Stimulated activated CD8-positive, alpha-beta memory T cell treated with anti-CD3 and anti-CD28 coated beads, Interleukin-2, amount 100 ng/mL, for 48 hours (primary cell): ENCODE measurements at places on chromosomes 11 and 22.

GRCh38 chr11:74238243-74238642 is 67.2 kb downstream of the PPME1 start:
- DNase-seq: no peak

DNA sequence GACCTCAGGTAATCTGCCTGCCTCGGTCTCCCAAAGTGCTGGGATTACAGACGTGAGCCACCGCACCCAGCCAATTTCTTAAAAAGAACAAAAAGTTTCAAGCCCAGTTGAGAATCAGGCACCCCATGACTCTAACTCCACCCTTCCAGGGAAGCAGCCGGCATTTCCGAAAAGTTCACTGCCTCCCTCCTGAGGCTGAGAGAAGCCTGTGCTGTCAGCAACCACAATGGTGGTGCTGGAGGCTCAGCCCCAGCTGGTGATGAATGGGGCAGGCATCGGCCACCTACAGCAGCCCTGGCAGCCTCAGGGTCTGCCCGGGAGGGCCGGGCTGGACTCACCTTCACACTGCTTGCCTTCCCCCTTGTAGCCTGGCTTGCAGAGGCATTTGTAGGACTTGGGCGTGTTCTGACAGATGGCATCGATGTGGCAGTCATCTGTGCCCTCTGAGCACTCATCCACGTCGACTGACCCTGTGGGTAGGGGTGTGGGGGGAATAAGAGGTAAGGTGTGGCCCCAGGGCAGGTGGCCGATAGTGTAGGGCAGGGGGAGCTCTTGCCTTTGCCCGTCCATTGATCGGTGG is 4.3 kb downstream of the SCUBE1 start:
- no peak for DNase-seq

- no peak for DNase-seq
These were observed 15.9 kb downstream of the MED15 start for GRCh38 chr22:20523086-20523983.

- no peak for DNase-seq
These were observed 41.8 kb upstream of the BARX2 start for GRCh38 chr11:129333873-129334272.

DNA sequence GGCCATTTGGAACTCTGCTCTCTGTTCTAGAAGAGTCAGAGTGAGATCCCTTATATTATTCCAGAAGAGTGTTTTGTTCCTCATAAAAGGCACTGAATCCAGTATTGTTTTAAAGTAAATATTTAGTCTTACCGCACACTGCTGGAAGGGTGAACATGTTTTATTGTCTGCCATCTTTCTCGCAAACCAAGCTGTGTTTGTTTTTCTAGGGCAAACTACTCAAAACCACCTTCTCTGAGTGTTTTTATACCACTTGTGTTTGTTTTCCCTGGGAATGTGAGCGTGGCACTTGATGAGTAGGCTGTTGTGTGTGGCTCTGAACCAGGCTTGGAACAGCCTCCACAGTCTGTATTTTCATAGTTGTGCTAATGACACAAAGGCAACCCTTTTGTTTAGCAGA is 89.8 kb downstream of the DBX1 start:
- no peak for DNase-seq

DNA sequence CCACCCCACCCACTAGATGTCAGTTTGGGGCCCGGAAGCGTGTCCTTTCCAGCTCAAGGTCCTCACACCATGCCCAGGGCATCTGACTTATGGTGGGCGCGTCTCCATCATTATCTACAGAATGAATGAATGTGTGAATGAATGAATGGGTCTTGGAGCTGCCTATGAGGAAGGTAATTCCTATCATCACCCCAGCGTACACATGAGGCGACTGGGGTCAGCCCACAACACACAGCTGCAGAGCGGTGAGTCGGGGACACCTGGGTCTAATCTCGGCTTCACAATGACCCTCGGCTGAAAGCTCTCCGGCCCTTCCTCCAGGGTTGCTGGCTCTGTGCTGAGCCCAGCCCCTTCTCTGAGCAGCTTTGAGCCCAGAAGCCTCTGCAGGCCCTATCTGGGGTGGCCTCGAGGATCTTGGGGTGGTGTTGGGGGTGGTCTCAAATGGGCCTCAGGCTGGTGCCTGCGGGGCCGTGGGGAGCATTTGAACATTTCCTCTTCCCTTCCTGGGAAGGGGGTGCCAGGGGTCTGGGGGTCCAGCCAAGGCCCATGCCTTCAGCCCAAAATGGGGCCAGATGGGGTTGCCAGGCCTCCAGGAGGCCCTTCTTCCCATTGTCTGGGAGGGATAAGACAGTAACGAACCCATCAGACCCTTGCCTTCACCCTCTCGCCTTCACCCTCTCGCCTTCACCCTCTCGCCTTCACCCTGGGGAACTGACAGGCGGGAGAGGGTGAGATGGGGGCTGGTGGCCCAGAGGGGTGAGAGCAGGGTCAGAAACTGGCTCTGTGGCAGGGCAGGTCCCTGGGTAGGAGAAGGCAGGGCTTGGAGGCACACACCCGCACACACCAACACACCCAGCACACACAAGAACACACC is 82.4 kb downstream of the MYEOV start:
- DNase-seq: no peak

DNA sequence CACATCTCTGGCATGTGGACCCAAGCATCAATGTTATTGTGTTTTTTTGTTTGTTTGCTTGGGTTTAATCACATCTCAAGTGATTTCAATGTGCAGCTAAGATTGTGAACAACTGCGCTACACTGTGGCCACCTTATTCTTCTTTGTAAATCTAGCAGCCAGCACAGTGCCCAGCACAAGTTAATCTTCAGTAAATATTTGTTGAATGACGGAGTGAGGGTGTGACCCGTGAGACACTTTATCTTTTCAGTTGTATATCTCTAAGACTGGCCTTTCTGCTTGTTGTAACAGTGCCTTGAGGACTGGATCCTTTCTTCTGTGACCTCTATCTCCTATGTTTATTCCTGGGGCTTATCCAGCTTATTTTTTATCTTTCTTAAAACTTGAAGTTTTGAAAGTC is 21.4 kb upstream of the AMOTL1 start:
- no peak for DNase-seq

DNA sequence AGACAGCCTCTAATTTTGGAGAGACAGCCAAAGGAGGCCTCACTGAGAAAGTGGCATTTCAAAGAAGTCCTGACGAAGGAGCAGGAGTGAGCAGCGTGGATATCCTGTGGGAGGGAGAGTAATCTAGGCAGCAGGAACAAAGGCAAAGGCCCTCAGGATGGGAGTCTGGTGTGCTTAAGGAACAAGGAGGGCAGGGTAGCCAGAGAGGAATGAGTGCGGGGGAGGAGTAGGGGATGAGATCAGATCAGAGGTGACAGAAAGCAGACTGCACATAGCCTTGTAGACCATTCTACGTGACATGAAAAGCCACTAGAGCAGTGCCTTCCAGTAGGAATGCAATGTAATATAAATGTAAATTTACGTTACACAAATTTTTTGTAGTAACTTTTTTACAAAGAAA is 5.6 kb downstream of the SLC36A4 start:
- DNase-seq: no peak

GRCh38 chr11:61577383-61578118 is 3.3 kb downstream of the SYT7 start:
- DNase-seq: no peak

- DNase-seq: no peak
These were observed 120.7 kb downstream of the TIMP3 start for GRCh38 chr22:32922186-32922585.

GRCh38 chr22:21626073-21626734 is 3.6 kb downstream of the YDJC start:
- DNase-seq: no peak

DNA sequence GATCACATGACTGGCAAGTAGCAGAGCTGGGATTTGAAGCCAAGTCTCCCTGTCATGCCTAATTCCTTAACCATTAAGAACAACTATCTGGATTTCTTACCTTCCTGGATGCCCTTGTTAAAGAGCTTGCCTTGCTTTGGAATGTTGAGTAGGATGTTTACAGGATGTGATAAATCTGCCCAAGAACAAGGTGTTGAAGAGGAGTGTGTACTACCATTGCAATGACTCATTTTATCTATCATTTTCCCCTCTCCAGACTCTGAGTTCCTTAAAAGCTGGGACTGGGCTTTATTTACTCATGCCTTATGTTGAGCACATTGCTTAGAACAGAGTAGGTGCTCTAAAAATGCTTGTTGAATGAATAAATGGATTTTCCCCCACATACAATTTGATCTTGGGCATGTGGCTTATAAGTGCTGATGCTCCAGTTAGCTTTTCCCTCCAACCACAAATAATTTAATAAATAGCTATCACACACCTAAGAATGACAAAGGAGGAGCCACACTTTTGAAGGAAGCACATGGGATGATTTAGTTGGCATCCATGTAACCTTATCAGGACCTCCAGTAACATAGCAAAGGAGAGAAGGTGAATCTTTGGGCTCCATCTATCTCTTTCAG is 268.6 kb upstream of the SESN3 start:
- DNase-seq: no peak
